ENCODE measurements at places on chromosomes 7 and 10.

DNA sequence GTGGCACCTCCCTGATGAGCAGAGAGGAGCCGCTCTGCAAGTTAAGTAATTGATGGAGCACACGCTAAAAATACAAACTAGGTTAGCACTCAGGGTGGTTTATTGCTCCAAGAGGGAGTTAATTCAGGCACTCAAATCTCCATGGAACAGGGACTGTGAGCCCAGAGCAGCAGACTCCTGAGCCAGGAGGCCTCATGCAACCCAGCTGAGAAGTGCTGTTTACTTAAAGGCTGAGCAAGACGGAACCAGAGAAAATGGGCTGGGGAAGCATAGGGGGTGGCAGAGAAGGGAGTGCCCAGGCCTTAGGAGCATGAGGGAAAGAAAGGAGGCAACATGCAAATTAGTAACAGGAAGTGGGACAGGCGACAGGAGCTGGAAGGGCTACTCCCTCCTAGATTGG lies 174.1 kb downstream of the KCNMA1 start:
- DNase-seq: no peak

GRCh38 chr10:72049969-72050781 lies 38.2 kb downstream of the SPOCK2 start:
- DNase-seq: no peak

GRCh38 chr7:1033546-1034145 lies 10.7 kb upstream of the GPR146 start:
- no peak for DNase-seq

GRCh38 chr10:103479135-103479534 lies at the start of gene CALHM3:
CALHM3 (minus strand) TSS chr10:103479240; CDS start chr10:103479032, 208 bp downstream.
- DNase-seq: no peak

GRCh38 chr7:68440866-68441265 lies 1157.4 kb upstream of the AUTS2 start:
- DNase-seq: no peak

GRCh38 chr7:13197501-13197900 lies 510.1 kb downstream of the ARL4A start:
- no peak for DNase-seq

GRCh38 chr10:123567984-123568739 lies 98.0 kb upstream of the GPR26 start:
- DNase-seq: no peak

DNA sequence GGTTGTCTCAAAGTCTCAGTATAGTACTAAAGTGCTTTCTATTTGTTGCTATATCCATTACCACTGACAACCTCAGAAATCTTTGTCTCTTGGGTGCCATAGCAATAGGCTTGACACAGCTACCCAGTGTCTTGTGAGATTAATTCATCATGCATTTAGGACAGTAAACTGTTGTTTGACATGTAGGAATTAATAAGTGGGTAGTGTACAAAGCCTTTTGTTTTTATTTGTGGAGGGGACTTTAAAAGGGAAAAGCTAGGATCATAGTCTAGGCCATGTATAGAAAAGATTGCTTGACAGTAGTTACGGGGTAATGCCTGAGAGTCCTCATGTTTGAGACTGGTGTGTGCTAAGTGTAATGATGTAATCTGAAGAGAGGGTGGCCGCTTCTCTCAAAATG lies 102.6 kb upstream of the AGR3 start:
- DNase-seq: no peak

DNA sequence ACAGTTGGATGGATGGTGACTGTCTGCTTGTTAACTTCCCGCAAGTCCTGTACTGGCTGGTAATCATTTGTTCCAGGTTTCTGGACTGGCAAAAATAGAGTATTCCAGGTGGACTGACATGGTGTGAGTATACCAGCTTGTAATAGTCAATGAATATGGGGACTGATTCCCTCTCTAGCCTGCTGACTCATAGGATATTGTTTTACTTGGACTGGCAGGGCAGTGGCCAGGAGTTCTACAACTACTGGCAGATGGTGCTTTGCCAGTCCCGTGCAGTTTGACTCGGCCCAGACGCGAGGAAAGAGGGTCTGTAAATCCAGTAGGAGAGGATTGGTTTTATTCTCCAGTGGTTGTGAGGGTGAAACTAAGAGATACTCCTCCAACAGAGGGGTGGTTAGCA lies 78.0 kb downstream of the PRR15 start:
- DNase-seq: no peak

DNA sequence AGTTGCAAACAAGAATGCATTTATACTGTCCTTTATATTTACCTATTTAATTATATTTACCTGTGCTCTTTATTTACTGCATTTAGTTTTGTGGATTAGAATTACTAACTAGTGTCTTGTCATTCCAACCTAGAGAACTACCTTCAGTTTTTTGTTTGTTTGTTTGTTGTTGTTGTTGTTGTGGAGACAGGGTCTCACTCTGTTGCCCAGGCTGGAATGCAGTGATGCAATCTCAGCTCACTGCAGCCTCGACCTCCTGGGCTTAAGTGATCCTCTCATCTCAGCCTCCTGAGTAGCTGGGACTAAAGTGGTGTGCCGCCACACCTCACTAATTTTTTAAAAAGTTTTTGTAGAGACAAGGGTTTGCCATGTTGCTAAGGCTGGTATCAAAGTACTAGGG lies 156.4 kb upstream of the AKR1E2 start:
- no peak for DNase-seq

DNA sequence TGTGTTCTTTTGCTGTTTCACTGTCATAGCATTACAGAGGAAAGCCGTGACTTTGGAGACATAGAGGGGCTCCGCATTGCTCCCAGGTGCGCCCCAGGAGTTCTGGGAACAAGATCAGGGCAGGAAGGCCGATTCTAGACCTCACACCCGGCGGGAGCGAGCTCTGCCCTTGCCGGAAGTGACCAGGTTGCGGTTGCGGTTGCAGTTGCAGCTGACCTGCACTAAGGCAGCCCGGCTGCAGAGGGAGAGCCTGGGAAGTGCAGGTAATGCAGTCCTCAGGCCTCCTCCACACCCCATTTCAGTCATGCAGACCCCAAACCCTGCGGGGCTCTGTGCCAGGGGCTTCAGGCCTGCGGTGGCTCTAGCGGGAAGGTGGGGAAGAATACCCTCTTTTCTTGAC lies 130.0 kb upstream of the LANCL2 start:
- no peak for DNase-seq

DNA sequence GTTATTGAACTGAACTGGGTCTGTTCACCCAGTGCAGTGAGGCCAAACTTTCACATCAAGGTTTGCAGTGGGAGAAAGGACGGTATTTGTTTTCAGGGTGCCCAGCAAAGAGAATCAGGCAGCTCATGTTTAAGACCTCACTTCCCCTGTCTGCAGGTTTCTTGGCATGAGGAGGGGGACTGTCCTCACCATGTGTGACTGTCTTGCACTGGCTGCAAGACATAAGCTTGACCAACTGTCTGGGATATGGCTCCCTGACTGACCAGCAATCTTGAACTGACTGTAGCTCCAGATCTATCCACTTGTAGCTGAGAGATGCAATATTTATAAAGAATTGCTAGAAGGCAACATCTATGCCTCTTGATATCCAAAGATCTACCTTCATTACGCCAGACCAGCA lies 39.9 kb downstream of the RAMP3 start:
- DNase-seq: no peak
